ENCODE measurements at places on chromosomes 2 and 18. TPM values are rescaled to one million over a fixed set of nuclear protein-coding genes. Genes with fewer than 3 reads are reported as not detected.

DNA sequence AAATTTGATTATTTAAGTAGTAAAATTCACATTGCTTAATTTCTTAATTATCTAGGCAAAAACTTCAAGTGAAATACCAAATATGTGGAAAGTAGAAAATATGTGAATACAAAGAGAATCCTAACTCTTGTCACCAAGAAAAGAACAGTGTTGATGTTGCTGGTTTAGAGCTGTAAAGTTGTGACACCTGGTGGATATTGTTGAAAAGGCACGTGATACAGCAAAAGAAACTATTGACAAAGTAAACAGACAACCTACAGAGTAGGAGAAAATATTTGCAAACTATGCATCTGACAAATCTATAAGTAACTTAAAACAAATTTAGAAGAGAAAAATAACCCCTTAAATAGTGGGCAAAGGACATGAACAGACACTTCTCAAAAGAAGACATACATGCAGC, 25.6 kb upstream of the ZC3H15 start:
- DNase-seq: no peak

DNA sequence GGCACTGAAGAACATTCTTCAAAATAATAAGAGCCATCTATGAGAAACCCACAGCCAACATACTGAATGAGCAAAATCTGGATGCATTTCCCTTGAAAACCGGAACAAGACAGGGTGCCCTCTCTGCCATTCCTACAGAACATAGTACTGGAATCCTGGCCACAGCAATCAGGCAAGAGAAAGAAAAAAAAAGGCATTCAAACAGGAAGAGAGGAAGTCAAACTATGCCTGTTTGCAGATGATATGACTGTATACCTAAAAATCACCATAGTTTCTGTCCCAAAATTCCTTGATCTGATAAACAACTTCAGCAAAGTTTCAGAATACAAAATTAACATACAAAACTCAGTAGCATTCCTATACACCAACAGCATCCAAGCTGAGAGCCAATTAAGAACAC, 119.5 kb upstream of the PARD3B start:
- no peak for DNase-seq

GRCh38 chr18:61581578-61582201, 248.5 kb downstream of the CDH20 start:
- DNase-seq: peak; percentile 63

HEATR5B gene
- total RNA-seq: 15.2 TPM

ZNF385B gene
- total RNA-seq: not detected

GRCh38 chr2:26335231-26335630, 10.7 kb upstream of the SELENOI start:
- no peak for DNase-seq

CABYR gene
- total RNA-seq: 1.2 TPM

GRCh38 chr18:33558529-33558928, 19.5 kb upstream of the ASXL3 start:
- DNase-seq: no peak

DNA sequence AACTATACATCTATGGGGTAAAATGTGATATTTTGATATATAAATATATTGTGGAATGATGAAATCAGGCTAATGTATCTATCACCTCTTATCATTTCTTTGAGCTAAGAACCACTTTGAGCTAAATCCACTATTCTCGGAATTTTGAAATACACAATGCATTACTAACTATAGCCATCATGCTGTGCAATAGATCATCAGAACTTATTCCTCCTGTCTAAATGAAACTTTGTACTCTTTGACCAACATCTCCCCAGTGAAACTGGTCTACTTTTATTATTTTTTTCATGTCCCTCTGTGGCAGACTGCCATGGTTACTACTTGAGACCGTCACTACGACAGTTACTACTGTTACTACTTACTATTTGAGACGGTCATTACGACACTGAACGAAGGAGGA, 11.4 kb downstream of the PECR start:
- no peak for DNase-seq

MLPH gene
- total RNA-seq: not detected

GRCh38 chr2:240347373-240347940, 88.0 kb upstream of the GPC1 start:
- DNase-seq: no peak

SERPINB11 gene
- not detected for total RNA-seq

DNA sequence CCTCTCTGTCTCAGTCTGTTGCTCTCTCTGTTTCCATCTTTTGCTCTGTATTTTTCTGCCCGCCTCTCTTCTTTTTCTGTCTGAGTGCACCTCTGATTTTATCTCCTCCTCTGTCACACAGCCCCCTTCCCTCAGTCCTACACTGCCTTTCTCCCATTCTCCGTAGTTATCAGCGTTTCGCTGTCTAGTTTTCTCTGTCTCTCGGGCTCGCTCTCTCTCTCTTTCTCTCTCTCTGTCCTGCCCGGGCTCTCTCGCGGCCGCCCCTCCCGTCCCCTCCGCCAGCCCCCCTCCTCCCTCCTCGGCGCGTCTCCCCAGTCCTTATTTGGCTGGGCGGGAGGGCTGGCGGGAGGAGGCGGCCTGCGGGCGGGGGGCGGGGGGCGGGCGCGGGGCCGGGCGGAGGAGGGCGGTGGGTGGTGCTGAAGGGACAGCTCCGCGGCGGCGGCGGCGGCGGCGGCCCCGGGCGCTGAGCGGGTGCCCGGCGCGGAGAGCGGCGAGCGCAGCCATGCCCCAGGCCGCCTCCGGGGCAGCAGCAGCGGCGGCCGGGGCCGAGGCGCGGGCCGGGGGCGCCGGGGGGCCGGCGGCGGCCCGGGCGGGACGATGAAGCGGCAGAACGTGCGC, at the start of gene KCNK3:
Gene KCNK3, plus strand, starts transcription at position 444 of the 618 bp plus-strand sequence. Its CDS starts 154 bp downstream, at position 598.
- DNase-seq: no peak

SETBP1 gene
- total RNA-seq: 25.2 TPM

GRCh38 chr2:36963734-36964133, 2.6 kb downstream of the STRN start:
- DNase-seq: no peak

DNA sequence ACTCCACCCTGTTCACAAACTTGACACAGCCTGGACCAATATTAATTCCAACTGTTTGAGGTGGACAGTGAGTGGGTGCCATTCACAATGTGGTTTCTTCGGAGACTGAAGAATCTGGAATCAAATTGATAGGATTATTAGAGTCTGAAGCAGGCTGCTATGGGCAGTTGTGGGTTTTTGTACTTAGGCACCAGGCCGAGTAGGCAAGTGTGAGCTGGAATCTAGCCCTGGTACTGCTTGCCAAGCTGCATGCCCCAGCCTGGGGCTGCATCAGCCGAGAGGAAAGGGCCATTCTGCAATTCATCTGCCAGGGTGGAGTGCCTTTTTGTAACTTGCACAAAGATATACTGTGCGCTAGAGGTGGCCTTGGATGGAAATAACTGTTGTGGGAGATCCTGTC, 654.7 kb upstream of the FANCL start:
- no peak for DNase-seq

GRCh38 chr2:241975593-241976284, 106.2 kb downstream of the RTP5 start:
- no peak for DNase-seq

DNA sequence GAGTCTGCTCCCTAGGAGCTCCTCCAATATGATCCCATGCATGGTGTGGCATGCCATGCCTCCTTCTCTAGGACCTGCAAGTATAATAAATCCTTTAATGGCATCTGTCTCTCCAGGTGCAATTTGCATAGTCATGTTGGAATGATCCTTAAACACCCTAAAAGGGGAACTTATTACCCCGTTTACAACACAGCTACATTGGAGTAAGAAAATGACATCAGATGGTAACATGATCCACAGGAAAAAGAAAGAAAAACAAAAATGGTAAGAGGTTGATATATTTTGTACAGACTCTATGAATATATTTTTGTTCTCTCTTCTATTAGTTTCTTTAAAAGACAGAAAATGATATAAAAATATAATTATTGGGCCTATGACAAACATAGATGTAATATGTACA, 79.0 kb downstream of the CRACDL start:
- no peak for DNase-seq

DNA sequence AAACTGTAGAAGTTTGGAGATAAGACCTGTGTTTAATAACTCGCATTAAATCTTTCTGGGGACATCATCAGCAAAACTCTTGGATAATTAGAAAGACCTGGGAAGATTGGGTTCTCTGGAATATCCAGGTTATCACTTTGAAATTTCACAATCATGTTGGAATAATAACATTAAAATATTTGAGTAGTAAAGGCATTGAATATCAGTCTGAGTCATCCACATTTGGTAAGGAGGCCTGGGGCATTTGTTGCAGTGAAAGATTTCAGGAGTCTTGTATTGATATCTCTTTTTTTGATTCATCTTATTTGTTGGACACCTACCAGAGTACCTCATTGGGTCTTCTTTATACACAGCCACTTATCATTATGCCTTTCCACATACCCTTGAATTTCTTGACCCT, 95.9 kb downstream of the EPB41L5 start:
- no peak for DNase-seq

DNA sequence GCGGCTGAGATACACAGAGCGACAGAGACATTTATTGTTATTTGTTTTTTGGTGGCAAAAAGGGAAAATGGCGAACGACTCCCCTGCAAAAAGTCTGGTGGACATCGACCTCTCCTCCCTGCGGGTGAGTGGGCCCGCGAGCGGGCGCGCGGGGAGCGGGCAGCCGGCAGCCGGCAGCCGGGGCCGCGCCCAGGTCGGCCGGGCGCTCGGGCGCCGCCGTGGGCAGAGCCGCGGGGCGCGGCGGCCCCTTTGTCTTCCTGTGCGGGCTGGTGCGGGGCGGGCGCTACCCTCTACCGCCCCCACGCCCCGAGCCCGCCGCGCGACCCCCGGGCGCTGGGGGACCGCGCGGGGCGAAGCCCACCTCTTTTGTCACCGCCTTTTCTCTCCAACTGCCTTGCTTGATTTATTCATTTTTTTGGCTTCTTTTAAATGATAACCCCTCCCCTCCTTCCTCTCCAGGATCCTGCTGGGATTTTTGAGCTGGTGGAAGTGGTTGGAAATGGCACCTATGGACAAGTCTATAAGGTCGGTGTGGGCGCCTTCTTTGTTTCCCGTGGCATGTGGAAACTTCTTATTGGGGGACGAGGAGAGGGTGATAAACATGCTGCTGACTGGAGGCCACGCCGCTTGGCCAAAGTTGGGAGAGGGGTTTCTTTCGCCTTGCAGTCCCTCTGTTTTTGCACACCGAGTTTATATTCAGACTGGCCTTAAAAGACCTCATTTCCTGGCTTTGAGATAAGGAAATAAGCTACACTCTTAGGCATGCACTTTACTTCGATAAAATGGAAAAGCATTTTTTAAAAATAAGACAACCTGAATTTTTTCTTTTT, 722 bp downstream of the MAP4K4 start:
- no peak for DNase-seq

GRCh38 chr2:27572439-27572838, 10.4 kb upstream of the ZNF512 start:
- no peak for DNase-seq

GRCh38 chr2:143946436-143947391, 573.2 kb downstream of the ZEB2 start:
- no peak for DNase-seq

DNA sequence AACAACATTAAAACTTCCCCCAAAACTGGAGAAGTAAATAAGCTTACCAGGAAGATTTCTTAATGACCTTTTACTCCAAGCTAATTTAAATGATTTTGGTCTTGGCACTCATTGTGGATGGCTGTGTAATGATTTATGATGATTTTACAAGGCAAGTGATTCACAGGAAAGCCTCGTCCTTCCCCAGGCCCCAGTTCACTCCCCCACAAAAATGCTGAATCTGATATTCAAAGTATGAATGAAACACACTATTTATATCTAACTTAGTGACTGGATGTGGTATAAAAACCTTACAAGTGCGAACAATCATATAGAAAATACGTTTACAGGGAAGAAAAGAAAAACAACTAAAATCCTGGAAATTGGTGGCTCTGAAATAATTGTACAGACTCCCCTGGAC, 49.8 kb downstream of the ZNF516 start:
- DNase-seq: no peak

HTR2B gene
- not detected for total RNA-seq

CEBPZ gene
- total RNA-seq: 52.2 TPM

DNA sequence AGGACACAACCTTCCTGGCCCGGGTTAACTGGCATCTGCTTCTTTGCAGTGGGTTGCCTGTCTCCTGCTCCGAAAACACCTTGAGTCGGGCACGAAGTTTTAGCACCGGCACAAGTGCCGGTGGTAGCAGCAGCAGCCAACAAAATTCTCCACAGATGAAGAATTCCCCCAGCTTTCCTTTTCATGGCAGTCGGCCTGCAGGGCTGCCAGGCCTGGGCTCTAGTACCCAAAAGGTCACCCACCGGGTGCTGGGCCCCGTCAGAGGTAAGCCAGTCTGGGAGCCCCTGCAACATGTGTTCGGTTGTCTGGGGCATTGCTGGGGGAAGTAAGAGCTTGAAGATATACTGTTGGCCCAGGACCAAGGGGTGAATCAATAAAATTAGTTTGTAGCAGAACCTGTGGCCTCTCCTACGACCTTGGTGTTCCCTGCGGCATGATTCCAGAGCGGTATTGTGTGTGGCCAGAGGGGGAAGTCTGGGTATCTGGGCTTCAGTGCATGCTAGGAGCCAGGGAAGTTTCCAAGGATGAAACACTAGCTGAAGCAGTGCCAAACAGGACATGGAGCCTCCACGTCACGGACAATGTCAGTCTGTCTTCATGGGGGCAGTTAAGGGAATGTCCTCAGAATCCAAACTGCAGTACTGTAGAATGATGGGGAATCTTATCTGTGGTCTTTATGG, 7.8 kb downstream of the AGBL5 start:
- no peak for DNase-seq

DNA sequence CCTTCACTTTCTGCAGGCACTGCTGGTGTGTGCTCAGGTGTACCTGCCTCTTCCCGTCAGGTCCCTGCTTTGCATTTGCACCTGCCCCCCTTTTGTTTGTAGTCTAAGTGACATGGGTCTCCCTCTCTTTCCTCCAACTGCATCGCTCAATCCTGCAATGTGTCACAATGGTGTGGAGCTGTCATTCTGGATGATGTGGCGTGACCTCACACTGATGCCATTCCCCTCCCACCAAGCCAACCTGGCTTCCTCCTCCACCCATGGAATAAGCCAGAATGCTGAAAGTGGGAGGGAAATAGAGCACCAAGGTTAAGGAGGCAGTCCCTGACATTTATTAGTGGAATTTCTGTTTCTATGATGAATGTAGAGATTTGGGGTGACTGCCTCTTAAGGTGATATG, 156.7 kb downstream of the ZBTB7C start:
- no peak for DNase-seq

HOXD9 gene
- total RNA-seq: not detected

DNA sequence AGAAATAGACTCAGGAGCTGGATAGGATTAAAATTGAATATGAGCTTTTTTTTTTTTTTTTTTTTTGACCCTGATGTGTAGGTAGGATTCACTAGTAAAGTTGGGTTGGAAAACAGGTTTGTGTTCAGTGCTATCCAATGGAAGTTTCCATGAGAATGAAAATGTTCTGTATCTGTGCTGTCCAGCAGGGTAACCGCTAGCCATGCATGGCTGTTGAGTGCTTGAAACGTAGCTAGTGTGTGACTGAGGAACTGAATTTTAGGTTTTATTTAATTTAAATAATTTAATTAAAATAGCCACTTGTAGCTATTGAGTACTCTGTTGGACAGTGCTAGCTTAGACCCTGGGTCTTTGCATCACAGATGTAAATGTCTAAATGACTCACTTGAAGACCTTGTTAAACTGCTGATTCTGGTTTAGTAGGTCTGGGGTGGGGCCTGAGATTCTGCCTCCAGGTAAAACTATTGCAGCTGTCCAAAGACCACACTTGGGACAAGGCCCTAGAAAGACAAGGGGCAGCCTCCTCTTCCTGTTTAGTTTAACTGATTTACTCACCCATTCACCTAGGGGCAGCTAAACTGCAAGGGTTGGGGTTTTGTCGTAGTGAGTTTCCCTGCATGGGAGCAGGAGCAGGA, 84.7 kb upstream of the STON1 start:
- no peak for DNase-seq

All from activated CD8-positive, alpha-beta memory T cell treated with anti-CD3 and anti-CD28 coated beads, Interleukin-2, amount 10 ng/mL, durations not matched to agents 7 days and 5 days (primary cell).